ENCODE measurements at places on chromosomes 2 and 18.

GRCh38 chr2:128821010-128821409, 502.3 kb upstream of the HS6ST1 start:
- DNase-seq: no peak

- DNase-seq: no peak
Observed at GRCh38 chr18:77059294-77059916, 73.2 kb downstream of the MBP start.

GRCh38 chr2:112614201-112614840, 29.9 kb downstream of the CHCHD5 start:
- no peak for DNase-seq

DNA sequence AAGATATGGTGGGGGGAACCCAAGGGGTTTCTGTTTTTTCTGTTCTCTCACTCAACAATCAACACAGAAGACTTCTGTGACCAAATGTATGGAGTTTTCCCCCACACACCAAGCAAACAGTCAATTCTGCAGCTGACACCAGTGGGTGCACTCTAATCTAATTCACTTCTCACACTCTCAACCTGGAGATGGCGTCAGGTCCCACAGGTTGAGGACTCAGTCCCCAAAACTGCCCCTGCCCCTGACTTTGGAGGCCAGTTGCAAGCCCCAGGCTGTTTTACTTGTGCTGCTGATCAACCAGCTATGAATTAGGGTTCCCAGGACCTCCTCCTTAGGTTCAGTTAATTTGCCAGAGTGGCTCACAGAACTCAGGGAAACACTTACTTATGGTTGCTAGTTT, 6.2 kb downstream of the RNU2-63P start:
- DNase-seq: no peak

DNA sequence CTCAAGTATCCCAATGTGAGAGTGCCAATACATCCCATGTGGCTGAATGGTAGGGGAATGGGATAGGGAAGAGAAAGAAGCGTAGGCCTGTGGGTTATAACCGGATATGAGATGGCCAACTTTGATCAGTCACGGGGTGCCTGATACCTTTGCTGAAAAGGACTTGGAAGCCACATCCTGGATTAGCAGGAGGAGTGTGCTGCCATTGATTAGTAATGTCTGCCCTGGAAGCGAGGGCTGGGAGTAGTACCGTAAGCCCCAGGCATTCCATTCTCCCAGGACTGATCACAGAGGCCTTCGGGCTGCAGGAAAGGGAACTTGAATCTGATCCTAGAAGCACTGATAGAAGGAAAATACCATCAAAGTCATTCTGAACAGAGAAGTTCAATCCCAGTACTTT, 218.5 kb downstream of the TFCP2L1 start:
- DNase-seq: no peak

DNA sequence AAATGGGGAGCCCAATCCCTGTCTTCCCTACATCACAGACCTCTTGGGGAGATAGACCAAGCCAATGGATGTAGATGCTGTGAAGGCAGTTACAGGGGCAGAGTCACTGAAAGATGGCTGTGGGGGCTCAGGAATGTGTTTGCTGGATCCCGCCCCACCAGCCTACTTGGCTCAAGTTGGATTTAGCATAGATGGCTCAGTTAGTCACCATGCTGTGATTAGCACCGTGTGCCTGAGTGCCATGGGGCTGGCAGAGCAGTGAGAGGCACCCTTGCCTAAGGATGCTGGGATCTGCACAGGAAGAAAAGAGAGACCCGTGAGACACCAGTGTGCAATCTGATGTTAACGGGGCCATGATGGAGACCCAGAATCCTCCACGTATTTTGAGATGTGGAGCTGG, 228.3 kb downstream of the DYSF start:
- DNase-seq: no peak

DNA sequence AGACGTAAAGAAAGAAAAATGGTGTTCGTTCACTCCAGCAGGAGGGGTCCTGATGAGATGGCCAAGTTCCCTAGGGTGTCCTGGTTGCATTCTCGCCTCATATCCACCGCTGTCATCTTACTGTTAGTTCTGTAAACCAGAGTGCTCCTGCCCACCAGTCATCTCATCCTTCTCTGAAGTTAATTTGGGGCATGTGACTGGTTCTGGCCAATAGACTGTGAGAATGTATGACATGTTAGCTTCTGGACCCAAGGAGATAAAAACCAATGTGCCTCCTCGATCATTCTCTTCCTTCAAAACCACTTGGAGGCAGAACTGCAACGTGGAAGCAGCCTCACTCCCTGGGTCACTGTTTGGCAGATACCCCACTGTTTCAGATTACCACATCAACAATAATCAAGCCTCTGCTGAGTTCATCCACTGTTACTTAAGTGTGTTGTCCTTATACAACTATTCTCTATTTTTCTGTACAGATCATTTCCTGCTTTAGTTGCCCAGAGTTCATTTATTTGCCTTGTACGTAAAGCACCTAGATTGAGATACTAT, 759.1 kb downstream of the TSN start:
- DNase-seq: no peak

GRCh38 chr2:71780162-71780561, 326.8 kb downstream of the DYSF start:
- DNase-seq: no peak

GRCh38 chr2:240565333-240566202, 2.7 kb upstream of the RNPEPL1 start:
- peak; percentile 92 for DNase-seq

GRCh38 chr2:66866331-66867062, 431.6 kb downstream of the MEIS1 start:
- no peak for DNase-seq

- DNase-seq: peak; percentile 17
Observed at GRCh38 chr2:12619975-12620374, 96.8 kb upstream of the TRIB2 start.

- DNase-seq: no peak
Observed at GRCh38 chr2:62320657-62321357, 124.9 kb downstream of the B3GNT2 start.

DNA sequence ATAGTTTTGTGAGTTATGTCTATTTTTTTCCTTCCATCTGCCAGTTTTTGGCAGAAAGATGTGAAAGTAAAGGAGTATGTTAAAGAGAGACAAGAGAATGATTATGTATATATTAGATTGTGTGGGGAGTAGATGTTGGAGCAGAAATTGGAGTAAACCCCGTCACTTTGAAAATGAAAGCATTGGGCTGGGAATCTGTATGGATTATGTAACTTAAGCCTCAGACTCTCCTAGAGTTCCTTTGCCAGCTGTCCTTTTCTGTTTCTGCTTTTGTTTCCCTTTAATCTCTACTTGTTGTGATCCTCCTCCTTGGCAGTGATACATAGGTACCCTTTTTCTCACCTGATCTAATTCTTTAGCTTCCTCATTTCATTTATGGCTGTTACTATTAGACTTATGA, 19.2 kb downstream of the CCDC138 start:
- DNase-seq: no peak

DNA sequence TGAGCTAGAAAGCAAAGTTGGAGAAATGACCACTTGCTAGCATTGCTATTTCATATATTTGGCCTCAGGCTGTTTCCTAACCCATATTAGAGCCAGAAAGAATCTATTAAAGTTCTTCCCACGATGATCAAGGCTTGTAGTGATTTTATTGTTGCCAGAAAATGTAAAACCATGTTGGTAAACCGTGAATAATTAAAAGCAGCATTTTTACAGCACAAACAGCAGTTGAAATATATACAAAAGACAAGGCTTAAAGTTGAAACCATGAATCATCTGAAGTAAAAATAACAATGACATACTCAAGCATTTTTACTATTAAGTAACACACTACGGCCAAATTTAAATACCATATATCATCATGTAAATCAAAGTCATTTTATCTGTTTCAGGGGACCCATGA, 27.7 kb upstream of the DSC3 start:
- DNase-seq: no peak

DNA sequence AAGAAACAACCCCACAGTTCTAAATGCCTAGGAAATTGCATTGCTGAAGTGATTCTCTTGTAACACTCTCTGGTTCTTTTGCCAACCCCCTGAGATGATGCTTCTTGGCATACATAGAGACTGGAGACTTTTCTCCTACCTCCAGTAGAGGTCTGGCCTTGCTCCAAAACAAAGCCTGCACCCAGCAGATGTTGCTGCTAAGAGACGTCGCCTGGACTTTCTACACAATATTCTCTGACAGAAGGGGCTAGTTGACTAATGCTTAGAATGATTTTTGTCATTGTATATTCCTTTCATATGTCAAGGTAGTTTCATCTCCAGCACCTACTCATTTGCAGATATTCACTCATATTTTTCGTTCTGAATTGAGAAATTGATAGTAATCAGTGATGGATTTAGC, 24.6 kb downstream of the SOWAHC start:
- DNase-seq: no peak

DNA sequence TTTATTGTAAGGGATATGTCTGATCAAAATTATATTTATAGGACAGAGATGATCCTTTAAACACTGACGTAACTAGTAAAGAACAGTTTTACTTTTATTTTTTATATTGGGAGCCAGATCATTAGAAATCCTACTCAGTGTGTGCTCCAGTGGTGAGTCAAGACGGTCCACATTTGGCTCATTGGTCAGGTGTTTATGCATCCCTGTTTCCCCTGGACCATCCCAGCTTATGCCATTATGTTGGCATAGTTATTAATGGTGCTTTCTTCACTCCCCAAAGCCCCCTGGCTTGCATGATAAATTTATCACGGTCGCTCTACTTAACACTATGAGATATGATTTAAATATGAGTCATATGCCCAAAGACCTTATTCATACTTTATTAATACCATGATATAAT, 293.4 kb downstream of the XIRP2 start:
- no peak for DNase-seq

DNA sequence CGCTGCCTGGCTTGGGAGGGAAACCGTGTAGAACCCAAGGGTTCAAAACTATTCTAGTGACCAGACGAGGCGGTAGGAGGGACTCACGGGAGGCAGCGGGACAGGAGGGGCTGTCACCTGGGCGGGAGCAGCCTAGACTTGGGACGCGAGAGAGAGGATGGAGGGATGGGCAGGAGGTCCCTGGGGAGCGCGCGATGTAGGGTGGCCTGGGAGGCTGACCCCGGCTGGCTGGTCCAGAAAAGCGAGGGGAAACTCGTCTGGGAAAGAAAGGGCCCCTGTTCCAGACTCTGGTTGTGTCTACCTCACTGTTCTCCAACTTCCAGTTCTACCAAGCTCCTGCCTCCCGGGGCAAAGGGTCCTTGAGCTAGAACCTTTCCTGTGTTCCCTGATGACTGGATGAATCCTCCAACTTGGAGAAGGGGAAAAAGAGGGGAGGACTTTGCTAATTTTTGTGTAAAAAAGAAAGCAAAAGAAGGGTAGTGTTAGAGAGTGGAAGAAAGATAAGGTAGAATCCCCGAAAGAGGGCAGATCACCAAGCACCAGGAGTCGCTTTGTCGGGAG, 1.4 kb downstream of the DOK6 start:
- DNase-seq: no peak

Measured in activated CD4-positive, alpha-beta T cell treated with anti-CD3 and anti-CD28 coated beads, Interleukin-2, amount 50 U/mL, for 48 hours (primary cell).